ENCODE measurements at places on chromosomes 16 and 17.

- no peak for DNase-seq
These were observed 13.8 kb downstream of the ITGB3 start for GRCh38 chr17:47267354-47267828.

DNA sequence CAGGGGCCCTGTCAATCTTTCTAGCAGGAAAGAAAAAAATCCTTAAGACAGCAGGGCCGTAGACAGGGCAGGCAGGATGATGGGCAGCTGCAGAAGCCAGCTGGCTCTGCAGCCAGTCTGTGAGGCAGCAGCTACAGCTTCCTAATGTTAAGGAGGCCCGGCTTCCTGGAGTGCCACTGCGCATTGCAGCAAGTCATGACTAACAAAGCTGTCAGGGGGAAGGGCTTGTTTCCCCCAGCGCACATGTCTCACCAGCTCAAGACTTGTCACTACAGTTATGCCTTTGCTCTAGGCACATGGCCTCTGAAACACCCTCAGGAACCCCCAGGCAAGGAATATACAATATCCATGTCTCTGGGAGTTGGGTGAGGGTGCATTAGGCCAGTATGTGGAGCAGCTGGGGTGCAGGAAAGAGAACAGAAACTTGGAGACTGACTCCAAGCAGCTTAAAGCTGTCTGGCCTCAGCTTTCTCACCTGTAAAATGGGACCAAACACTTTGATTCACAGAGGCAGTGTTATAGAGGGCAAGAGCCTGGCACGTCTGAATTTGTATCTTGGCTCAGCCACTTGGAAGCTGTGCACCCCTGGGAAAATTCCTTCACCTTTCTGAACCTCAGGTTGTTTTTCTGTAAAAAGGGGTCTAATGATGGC, 220.0 kb downstream of the HAPSTR1 start:
- DNase-seq: no peak

- no peak for DNase-seq
These were observed 2.6 kb downstream of the PARD6A start for GRCh38 chr16:67663151-67663876.

DNA sequence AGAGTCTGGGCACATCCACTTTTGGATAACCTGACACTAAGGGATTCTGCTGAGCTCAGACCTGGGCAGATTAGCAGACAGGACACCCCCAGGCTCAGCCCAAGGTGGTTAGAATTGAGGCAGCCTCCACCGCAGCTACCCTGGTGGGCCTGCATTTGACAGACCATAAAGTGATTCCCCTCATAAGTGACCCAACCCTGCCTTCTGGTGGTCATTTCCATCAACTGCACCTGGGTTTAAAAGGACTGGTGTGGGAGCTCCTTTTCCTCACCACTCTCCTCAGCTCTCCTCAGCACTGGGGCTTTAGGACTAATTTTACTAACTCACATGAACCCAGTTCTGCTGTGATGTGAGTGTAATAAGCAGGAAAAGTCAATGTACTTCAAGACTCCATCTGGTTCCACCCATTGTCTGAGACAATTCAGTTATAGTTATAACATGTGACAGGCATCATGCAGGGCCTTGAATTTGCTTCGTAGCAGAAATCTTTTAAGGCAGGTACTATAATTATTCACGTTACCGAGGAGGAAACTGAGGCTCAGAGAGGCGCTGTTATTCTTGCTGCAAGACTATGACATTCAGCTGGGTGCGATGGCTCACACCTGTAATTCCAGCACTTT, 42.5 kb downstream of the MYH3 start:
- no peak for DNase-seq

DNA sequence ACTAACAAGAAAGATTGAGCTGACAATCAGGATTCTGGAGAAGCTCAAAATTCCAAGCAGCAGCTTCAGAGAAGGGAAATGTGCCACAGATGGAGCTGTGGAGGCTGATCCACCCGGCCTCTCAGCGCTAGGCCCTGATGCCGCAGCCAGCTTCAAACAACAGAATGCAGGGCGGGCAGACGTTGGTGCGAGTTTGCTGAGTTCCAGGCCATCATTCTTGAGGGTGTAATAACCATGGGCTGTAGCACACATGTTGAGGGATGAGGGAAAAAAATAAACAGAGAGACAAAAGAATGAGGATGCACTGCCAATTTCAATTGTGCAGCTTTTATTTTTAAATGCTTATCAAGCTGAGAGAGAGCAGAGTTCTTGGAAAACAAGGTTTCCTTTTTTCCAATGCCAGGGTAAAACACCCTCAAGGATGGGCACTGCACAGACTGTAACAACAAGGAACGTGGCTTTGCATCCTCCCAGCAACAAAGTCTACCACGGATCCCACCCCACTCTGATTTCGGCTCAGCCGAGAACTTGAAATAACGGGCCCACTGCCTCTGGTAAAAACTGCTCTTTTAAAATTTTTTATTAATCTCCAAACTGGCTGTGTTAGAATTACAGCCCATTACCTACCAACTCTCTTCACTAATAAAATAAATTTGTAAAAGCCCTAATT, 90.2 kb downstream of the SMG6 start:
- DNase-seq: no peak

- DNase-seq: no peak
These were observed 19.7 kb downstream of the ALKBH5 start for GRCh38 chr17:18203308-18203707.

- no peak for DNase-seq
These were observed 22.0 kb upstream of the SSTR5 start for GRCh38 chr16:1050516-1050915.

- DNase-seq: no peak
These were observed 186.0 kb upstream of the FOXF1 start for GRCh38 chr16:86324320-86324719.
